Body of pancreas (tissue), 4 donors: ENCODE measurements at places on chromosomes 3 and 15.

GRCh38 chr15:89899295-89899945, 5.6 kb upstream of the AP3S2 start:
- no peak for DNase-seq

GRCh38 chr15:74794970-74795349, 13.1 kb downstream of the CSK start:
- no peak for DNase-seq

GRCh38 chr3:17175187-17175807, 290.5 kb downstream of the PLCL2 start:
- DNase-seq, result no peak

GRCh38 chr15:97490429-97490828, 470.1 kb upstream of the ARRDC4 start:
- no peak for DNase-seq

- no peak for DNase-seq
Observed at GRCh38 chr3:141915766-141916165, 39.3 kb downstream of the ATP1B3 start.

DNA sequence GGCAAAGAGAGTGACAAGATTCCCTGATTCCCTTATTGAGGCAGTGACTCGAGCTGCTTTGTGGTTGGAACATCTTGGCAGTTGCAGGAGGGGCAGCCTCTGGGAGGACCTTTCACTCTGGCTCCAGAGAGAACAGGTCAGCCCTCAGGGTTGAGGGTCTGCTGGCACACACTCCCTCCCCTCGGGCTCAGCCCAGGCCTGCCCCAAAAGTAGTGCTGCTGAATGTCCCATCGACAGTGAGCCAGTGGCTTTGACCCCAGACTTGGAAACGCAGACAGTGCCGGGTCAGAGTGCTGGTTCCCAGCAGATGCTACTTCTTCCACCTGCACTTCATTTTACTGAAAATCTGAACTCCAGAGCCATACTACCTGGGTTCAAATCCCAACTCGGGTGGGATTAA, 25.6 kb upstream of the ATP2B2 start:
- DNase-seq, result no peak

DNA sequence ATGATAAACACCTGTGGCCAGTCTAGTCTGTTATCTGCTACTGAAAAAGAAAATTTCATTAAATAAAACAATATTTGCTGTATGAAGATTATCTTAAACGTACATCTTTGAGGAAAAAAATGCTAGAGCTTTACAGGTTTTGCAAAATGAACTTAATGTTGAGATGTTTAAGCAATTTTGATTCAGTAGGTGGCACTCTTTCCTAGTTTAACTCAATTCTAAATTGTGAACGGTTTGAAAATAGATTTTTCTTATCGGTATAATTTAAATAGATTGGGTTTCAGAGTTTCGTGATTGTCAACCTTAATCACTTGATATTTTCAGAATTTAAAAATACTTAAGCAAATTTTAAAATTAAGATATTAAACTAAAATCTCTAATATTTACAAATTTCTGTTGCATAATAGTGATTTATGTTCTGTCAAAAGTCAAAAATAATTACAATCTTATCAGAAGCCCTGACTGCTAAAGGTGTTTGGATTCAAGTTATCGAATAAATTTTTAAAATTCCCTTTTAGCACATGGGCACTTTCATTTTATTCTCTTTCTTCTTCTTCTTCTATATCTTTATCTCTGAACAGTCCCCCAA, 7.0 kb upstream of the RNF111 start:
- DNase-seq, result no peak

GRCh38 chr15:38354315-38354929, 99.5 kb upstream of the FAM98B start:
- peak; percentile 46 for DNase-seq

GRCh38 chr3:8635631-8636030, 9.0 kb downstream of the SSUH2 start:
- no peak for DNase-seq

DNA sequence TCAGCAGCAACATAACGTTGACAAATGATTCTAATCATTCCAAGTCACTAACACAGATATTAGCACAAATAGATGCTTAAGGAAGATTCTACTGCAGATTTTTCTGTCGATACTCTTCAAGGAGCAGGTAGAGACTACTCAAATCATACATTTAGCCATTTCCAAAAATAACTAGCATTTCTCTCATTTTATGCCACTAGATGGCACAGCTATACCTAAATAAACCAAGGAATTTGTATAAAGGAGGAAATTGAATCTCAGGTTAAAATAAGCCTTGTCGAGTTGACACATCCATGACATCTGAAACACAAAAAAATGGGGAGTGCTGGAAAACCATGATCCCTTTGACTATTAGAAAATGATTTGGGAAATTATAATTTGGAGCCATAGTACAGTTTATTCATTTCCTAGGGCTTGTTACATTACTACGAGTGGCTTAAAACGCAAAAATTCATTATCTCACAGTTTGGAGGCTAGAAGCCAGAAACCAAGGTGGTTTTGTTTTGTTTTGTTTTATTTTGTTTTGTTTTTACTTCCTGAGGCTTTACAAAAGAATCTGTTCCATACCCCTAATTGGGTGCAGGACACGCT, 59.5 kb upstream of the STRIT1 start:
- no peak for DNase-seq

GRCh38 chr15:99423186-99424130, 142.3 kb upstream of the MEF2A start:
- DNase-seq, result no peak

- DNase-seq, result no peak
Observed at GRCh38 chr15:86756688-86757087, 677.0 kb downstream of the AGBL1 start.

DNA sequence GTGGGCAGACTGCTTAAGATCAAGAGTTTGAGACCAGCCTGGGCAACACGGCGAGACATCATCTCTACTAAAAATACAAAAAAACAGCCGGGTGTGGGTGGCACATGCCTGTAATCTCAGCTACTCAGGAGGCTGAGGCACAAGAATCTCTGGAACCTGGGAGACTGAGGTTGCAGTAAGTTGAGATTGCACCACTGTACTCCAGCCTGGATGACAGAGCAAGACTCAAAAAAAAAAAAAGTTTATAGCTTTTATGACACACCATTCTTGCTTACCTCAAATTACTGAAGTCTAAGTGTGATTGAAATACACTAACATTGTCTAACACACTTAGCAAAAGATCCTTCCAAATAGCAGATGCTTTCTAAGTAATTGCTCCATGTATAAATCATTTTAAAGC, 207.6 kb downstream of the STAG1 start:
- DNase-seq, result no peak

GRCh38 chr15:52252781-52253180, 42.8 kb downstream of the MYO5C start:
- DNase-seq, result no peak

GRCh38 chr3:62688050-62688449, 187.2 kb downstream of the CADPS start:
- no peak for DNase-seq

DNA sequence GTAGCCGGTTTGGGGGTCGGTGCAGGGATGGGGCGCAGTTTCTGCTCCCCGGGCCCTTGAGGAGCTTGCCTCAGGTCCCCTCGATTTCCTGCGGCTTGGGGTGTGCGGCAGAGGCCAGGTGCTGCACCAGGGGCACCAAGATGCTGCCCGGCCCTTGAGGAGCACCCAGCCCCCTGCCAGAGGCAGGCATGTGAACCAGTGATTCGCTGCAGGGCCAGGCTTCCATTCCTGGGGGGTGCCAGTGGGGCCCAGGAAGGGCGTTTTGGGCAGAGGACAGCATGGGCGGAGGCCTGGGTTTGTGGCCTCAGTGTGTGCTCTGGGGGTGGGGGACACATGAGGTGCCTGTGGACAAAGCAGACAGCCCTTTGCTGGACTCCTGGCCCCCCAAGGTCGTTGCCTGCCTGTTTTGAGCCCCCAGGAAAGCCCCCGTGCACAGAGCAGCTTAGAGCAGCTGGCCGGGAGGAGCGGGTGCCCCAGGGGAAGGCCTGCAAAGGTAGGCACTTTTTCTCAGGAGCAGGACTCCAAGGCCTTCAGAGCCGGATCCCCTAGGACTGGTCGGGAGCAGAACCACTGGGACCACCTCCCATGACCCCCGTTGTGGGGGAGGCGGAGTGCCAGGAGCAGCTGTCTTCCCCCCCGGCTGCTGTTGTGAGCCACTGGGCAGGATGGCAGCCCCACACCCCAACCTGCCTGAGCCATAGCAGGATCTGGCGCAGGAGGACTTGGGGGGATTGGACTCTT, 1.6 kb downstream of the PLXNA1 start:
- DNase-seq, result no peak

DNA sequence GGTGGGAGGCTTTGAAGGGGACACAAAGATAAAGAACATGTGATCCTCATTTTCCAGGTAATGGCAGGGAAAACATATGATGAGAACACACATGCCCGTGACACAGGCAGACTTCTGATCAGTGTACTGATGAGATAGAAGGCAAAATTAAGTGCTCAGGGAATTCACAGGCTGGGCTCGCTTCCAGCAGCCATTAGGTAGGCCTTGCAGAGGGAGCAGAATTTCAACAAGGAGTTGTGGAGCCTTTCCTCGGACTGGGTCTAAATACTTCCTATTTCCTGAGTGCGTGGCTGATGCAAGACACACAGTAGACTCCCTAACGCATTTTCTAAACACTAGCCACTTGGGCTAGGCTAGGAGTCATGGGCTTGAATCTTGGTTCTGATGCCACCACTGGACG, 74.0 kb upstream of the ETV5 start:
- peak; percentile 14 for DNase-seq

DNA sequence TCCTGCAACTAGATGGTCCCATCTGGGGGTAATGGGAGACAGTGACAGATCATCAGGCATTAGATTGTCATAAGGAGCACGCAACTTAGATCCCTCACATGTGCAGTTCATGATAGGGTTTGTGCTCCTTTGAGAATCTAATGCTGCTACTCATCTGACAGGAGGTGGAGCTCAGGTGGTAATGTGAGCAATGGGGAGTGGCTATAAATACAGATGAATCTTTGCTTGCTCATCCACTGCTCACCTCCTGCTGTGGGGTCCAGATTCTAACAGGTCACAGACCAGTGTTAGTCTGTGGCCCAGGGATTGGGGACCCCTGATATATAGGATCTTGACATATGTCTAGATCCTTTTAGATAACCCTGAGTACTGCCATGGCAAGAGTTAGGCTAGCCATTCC, 52.7 kb downstream of the RASGRF1 start:
- DNase-seq, result no peak

DNA sequence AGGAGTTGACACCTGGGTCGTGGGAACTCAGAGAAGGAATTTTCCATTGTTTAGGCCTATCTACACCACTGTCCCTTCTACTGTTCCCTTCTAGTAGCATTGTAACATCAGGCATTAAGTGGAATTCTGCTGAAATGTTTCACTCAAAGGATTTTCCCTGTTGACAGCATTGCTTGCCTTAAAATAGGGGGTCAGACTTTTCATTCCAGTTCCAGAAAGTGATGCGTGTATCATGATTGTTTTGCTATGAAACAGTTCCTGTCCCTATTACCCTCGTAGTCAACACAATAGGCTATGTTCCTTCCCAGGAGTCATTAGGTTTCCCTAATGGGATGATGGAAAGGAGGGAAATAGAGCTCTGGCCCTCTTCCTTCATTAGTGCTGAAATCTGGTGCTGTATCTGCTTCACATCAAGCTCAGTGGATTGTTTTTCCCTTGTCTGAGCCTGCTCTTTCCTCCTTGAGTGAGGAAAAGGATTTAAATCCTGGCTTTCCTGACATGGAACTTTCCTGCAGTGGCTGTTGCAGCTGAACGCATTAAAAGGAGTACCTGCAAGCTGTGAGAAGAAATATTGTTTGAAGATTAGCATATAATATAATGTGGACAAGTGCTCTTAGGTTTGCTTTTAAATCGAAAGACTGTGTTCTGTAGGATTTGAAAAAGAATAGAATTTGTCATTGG, 195.9 kb downstream of the KLHL25 start:
- no peak for DNase-seq

DNA sequence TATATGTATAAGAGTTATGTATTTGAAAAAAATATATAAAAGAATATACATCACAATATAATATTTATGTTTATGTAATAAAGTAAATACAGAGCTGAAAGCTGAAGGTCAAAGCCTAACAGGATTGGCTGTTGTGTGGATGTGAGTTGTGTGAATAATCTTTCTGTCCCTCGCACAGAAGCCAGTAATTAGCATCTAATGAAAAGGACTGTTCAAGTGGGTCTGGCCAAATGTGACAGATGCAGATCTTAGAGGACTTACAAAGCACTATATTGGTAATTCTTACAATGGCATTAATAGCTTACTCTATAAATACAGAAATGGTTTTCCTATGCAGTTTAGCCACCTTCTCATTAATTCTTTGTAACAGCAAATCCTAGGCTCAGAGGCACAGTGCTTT, 2.4 kb downstream of the MKRN3 start:
- no peak for DNase-seq

DNA sequence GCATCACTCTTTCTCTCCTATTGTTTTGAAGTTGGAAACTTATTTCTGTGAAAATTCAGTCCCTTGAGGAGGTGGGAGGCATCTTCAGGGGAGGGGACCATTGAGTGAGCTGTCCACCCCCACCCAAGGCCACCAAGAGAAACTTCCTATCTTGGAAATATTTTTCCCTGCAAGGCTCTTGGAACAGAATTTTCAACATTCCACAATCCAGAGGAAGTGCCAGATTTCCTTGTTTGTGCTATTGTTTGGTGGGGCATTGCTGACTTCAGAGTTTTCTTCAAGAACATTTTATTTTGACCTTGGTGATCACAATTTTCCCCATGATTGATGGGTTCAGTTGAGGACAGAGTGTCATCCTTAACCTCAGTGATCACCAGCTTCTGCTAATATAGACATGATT, 12.0 kb downstream of the DNASE1L3 start:
- DNase-seq, result no peak

DNA sequence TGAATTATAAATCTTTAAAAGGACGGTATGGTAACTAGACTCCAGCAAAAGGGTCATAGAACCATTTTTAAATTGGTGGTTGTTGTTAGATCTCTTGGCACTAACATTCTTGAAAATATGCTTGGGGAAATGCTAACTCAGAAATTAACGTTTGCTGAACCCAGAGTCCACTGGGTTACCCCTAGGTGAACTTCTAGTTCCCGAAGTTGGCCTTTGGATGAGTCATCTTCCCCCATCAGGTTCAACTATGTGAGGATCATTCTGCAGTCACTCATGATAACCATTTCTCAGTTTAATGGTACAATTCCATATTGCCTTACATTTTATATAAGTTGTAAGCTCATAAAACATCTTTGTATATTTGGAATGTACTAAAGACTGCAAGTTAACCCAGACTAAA, 204.7 kb downstream of the THSD4 start:
- no peak for DNase-seq

DNA sequence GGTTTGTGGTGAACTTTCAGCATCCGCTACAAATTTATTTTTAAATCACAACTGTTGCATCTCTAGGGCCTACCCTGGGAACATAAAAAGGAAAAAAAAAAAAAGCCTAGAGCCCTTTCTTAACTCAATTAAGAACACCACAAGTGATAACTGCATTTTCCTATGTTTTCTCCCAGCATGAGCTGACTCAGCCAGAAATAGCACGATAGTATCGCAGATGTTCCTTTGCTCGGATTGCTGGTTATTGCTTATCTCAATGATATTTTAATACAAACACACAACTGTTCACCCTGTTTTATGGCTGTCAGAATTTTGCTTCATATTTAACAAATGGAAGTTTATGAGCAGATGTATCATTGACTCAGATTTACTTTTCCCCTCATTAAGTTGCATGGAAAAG, 251.8 kb upstream of the SUCLG2 start:
- DNase-seq, result no peak

- DNase-seq, result no peak
Observed at GRCh38 chr3:143848704-143849103, 436 bp upstream of the SLC9A9 start.

GRCh38 chr15:64921711-64922110, 10.0 kb downstream of the ANKDD1A start:
- no peak for DNase-seq
